ENCODE measurements at places on chromosomes 12 and 14.

- DNase-seq, result no peak
Measured at GRCh38 chr14:100084591-100084990, 19.4 kb downstream of the EVL start.

GRCh38 chr12:119014368-119014767 is 33.0 kb downstream of the SRRM4 start:
- no peak for DNase-seq

DNA sequence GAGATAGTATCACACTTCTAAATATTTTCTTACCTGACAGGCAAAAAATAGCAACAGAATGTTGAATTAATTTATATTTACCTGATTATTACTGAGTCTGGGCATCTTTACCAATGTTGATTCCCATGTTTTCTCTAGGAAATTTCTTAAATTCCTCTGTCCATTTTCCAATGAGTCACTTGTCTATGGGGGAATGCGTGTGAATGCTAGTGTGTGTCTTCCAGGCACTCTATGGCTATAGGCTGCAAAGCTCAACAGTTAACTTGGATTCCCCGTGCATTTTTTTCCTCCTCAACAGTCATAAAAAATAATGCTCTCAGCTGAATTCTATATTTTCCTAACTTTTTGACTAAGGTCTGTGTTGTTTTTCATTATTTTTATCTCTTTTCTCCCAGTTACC is 1385.8 kb upstream of the FLRT2 start:
- DNase-seq, result no peak

DNA sequence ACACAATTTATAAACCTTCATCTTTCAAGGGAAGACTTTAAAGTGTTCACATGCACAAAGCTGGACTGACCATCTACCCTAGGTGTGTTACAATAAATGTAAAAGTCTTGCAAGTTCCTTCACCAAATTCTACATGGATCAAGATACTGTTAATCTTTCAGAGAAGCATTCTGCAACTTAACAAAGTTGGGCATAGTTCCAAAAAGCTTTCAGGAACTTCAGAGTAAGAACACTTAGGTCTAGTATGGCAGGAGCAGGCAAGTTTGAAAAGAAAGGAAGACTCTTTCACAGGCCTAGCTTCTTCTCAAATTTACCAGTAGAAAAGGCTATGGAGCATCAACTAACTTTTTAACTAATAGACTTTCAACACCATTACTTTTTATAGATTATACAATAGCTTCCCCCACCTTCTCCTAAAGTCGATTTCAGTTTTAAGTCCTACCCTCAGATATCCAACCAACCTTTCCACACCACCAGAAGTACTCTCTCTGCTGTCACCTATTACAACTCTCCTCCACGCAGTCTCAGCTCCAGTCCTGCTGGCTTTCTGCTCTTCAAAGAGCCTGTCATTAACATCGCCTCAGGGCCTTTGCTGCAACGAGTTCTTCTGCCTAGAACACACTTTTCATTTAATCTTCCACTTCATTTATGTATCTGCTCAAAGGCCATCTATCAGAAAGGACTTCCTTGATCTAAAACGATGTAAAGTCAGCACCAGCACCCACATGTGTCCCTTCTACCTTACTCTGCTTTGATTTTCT is 333.9 kb downstream of the CEP128 start:
- DNase-seq, result no peak

DNA sequence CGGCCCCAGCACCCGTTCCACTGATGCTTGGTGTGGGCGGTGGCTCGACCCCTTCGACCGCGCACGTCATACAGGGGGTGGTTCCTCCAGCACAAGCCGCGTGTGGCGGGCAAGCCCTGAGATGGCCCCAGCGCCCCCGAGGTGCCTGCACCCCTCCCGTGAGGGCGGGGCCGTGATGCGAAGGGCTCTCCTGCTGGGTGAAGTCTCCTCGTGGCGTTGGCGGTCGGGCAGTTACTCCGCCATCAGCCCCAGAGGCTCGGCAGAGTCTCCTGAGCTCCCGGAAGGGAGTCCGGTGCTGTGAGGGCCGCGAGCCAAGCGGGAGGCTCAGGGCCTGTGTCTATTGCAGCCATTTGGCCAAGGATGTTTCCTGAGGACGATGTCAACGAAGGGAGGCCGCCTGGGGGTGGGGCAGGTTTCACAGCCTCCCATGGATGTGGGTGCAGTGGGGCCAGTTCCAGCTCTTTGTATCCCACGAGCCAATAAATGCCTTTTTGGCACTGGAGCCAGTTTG is 78.1 kb upstream of the GALNT9 start:
- no peak for DNase-seq

DNA sequence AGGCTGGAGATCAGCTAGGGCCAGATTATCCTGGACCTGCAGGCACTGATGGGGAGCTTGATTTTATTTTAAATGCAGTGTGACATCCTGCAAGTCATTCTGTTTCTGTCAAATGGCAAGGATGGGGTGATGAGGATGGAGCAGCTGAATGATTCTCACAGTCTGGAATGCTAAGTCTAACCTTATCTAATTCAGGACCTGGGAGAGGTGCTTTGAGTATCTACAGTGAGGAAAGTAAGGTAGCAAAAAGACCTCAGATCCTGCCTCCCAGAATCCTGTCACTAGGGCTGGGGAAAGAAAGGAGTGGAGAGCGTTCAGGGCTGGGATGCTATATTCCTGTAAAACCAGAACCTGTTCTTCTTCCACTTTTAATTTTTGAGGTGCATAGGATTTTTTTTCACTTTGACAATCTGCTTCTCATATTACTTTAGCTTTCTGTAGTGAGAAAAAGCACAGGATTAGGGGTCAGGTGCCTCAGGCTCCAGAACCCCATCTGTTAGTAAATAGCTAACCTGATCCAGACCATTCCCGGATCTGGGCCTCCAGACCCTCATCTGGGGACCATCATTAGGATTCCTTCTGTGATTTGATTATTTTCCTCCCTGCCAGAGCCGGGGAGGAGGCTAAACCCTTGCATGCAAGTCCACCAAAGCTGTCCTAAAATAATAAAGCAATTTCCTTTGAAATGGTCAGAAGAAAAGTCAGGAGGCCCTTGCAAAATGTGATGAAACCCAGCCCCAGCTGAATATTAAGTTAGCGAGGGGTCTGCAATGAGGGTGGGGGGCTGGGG is 54.7 kb downstream of the ASCL1 start:
- DNase-seq, result no peak

DNA sequence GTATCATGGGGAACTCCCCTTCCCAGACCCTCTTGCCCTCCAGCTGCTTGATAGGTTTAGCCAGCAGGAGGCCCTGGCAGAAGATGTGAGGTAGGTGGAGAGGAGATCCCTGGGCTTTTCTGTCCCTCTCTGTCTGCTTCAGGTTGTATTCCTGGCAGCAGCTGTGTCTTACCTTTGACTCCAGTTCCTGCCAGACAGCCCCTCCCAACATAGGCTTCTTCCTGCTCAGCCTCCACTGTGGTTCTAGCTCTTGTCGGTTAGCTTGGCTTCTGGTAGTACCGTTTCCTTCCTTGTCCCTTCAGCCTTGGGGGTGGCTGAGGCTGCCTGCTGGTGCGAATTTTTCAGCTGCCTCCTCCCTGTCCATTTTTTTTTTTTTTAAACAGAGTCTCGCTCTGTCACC is 215.7 kb upstream of the CRY1 start:
- peak; percentile 47 for DNase-seq

DNA sequence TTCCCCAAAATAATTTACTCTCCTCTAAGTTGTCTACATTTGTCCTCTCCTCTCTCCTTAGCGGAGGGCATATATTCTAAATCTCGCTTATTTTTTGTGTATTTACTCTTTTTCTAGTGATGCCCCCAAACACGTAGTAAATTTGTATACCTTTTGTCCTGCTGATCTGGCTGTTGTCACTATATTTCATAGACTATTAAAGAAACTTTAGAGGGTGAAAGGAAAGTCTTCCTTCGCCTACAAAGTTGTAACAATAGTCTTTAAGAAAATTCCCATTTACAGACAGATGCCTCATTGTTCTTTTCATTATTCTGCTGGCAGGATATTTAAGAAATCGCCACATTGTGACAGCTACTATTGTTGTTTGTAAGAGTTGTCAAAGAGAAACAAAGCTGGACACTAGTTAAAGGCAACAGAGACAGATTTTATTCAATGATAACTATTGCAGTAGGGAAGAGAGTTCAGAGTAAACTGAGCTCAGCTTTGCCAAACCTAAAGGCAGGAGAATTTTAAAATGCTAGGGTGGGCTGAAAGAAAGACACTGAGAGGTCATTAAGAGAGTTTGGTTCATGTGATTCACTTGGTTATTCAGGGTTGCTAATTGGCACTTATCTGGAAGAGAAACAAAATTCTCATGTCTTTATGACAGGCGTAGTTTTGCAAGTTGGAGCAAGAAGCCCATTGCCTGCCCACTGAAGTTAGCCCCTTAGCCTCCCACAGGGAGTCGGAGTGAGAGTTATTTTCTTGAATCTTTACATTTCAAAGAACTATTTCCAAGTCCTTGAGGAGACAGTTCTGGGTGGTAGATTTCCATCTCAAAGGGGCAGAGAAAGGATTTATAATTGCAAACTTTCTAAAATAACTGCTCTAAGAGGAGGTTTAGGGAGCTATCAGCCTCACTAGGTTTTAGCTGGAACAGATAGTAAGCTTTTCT is 1272.5 kb upstream of the SEL1L start:
- no peak for DNase-seq

DNA sequence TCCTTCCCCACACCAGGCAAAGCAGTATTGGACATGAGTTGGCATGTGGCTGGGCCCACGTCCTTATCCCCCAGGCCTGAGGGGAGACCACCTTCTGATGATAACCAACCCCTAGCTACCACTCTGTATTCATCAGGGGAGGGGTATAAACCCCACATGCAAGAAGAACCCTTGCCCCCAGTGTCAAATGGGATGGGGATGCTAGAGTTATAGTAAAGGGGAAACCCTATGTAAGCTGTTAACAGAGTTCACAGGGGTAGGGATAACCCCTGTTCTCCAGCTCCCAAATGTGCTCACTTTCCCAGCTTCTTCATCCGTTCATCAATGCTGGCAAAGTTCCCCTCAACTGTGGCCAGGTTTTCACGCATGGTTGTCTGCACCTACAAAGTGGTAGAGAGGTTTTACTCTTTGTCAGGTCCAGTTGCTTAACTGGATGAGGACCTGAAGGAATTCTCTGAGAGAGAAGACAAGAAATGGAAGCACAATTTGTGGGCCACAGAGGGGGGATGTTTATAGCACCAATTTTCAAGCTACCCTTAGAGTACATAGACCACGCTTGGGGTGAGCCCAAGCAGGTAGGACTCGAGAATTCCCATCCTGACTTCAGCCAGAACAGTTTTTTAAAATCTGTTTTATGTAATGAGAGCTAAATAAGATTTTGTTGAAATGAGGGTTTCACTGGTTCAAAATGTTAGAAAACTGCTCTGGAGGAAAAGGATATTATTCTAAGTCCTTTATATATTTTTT is 7.9 kb downstream of the MBD6 start:
- DNase-seq, result no peak

DNA sequence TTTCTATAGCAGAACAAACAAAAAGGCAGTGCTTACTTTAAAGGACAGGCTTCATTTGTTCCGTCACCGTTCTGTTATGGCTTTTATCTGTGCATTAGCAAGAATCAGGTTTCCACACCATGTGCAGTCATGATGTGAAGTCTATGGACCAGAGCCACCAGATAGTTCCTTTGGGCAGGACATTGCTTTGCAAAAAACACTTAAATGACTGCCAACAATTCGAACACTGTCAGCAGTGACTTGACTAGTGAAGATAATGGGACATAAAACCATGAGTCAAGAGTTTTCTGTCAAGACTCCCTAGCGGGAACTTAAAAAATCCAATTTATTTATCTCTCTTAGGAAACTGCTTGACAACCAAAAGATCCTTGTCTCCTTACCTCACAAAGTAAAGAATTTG is 80.3 kb downstream of the NKX2-1 start:
- DNase-seq, result no peak

GRCh38 chr12:60333461-60333860 is 737.6 kb downstream of the SLC16A7 start:
- no peak for DNase-seq

DNA sequence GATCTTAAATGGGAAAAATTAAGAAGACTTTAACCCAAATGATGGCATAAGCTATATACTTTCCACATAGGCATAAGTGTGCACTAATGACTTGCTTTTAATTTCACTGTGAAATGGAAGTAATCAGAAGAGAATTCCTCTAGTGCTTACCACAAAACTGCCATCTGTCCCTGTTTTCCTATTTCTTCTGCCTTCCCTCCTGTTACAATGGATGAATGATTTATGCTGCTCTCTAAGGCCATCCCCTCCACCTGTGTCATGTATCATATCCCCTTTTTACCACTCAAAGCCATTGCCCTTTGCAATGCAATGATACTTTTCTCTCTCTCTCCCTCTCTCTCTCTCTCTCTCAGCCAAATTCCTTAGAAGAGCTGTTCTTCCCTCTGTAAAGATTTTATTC is 109.1 kb downstream of the C12orf50 start:
- DNase-seq, result no peak

DNA sequence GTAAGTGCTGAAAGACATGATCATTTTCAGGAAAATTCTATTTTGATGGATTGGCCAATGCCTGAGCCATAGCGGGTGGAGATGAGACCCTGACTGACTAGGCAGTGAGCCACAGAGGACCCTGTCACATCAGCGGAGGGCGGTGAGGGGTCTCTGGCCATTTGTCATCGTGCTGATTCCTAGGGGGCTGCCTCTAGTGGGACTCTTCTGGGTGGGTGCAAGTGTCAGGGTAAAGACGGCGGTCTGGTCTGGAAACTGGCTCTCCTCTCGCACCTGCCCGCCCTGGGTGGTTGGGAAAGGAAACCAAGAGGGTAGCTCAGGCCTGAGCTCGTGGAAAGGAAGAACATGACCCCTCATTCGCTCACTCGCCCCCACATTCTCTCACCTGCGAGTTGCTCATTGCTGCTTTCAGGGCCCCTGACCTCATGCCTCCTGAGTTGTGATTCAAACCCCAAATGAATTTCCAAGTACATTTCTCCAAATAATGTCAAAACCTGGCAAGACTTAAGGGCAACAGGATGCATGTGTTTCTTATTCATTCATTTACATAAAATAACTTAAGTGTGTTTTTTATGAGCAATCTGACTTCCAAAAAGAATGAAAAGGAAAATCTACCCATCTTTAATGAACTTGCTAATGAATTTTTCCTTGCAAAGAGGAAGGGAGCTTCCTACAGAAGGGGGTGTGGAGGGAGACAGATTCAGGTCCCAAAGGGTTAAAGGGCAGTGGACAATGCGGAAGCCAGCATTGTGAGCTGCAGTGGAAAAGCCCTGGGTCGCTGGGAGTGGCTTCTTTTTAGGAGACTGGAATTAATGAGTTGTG is 12.8 kb downstream of the MEG3 start:
- DNase-seq, result no peak

DNA sequence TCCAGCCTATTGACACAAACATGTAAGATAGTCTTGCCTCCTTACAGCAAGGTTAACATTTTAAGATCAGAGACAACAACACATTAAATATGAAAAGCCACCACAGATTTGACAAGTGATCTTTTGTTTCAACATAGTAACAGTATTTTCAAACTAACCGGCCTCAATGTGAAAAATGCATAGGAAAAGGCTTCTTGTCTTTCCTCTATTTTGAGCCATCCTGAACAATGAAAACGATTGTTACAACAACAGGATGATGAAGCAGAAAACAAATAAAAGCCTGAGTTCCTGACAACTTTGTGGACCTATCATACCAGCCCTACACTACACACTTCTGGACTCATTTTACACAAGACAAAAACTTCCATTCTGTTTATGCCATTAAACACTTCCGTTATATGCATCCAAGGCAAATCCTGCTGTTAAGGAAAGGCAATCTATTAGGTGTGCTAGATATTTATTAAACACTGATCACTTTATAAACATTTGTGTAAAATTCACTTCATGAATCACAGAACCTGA is 37.3 kb downstream of the BAZ1A start:
- DNase-seq, result no peak

GRCh38 chr12:6939191-6939540 is 4.5 kb upstream of the RNU7-1 start:
- no peak for DNase-seq

- no peak for DNase-seq
Measured at GRCh38 chr14:79229383-79229909, 981.9 kb downstream of the DIO2 start.
